Stimulated activated CD4-positive, alpha-beta T cell treated with anti-CD3 and anti-CD28 coated beads, Interleukin-1b, Interleukin-23, amount 100 ng/mL, for 4 hours (primary cell): ENCODE measurements at places on chromosomes 13 and 19.

GRCh38 chr13:26887594-26887993 lies 127.0 kb upstream of the GPR12 start:
- DNase-seq = no peak

DNA sequence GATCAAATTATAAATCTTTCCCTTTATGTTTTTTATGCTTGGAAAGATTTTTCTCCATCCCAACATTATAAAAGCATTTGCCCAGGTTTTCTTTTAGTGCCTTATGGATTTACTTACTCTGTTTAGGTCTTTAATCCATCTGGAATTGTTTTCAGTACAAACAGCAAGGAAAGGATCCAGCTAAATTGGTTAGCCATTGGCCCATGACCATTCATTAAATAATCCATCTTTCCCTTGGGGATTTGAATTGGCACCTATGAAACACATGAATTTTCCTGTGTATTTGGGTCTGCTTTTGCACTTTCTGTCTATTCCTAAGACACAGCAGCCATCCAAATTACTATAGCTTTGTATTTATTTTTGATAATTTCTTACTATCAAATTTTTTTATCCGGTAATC lies 28.8 kb upstream of the SHKBP1 start:
- no peak for DNase-seq

GRCh38 chr19:36819130-36819630 lies 19.0 kb downstream of the ZNF790 start:
- DNase-seq = no peak

DNA sequence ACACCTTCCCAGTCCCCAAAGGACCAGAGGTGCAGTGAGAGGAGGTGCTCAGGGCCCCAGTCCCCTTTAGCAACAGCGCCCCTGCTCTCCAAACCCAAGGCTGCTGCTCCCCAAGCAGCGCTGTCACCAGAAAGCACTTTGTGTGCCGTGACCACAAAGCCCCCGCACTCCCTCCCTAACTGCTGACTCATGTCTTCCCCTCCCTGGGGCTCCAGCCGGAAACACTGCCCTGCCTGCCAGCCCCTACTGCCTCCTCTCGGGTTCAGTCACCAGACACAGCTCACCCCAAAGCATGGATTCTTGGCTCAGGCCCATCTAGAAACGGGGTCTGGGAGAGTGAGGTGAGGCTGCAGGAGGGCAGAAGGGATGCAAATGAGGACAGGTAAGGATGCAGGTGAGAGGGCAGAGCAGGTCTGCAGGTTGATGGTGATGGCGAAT lies 4.9 kb upstream of the TNFSF14 start:
- peak; percentile 83 for DNase-seq

DNA sequence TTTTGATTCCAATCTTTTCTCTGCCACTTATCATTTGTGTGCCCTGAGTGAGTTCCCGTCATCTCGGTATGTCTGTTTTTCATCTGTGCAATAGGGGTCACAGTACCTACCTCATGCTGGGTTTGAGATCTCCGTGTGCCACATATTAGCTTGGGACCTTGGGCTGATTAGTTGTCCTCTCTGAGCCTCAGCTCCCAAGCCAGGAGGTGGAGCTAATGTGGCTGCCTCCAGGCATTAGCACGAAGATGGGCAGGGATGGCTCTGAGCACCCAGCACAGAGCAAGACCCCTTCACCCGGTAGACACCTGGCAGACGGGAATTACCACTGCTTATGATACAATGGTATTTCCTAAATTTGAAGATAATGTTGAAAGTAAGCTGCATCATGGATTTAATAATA lies 35.8 kb upstream of the XPO4 start:
- no peak for DNase-seq

- no peak for DNase-seq
Measured at GRCh38 chr13:25149711-25150110, 22.4 kb downstream of the AMER2 start.
